ENCODE measurements at places on chromosomes 5 and 9.
A peak's percentile ranks its signal among the peaks of the same experiment; 100 is the strongest.

GRCh38 chr5:111584651-111585050 lies 72.3 kb upstream of the STARD4 start:
- no peak for DNase-seq

DNA sequence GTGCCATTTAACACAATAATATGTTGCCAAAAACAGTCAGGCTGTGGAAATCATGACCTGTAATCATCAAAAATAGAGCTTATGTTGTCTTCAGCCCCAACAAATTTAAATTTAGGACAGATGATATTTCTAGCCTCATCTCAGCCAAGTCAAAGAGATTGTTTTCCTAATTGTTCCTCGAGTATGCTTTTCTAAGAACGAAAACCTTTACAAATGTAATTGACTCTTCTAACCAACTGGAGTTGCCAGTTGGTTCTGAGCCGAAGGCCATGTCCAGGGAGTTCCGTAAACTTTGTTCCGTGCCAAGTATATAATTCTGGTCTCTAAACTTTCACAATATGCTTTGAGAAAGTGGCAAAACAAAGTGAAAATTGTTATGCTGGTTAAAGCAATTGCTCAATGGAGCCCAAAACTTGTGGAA lies 160.8 kb downstream of the CEMIP2 start:
- no peak for DNase-seq

DNA sequence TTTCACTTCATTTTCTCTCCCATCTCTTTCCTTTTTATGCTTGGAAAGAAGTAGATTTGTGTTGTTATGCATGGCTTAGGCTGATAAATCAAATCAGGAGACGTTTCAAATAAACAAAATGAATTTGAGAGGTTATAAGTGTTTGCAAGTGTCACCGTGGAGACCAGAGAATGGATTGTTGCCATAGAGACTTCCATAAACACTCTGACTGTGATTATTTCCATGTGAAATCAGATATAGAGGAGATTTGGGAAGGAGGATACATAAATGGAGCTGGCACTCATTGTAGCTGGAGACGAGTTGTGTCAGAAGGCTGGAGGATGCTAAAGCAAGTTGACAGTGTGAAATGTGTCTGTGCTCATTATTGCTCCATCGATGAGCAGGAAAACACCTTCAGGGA lies 84.2 kb upstream of the PCSK1 start:
- no peak for DNase-seq

GRCh38 chr5:16454686-16455085 lies 10.9 kb downstream of the ZNF622 start:
- DNase-seq = no peak

DNA sequence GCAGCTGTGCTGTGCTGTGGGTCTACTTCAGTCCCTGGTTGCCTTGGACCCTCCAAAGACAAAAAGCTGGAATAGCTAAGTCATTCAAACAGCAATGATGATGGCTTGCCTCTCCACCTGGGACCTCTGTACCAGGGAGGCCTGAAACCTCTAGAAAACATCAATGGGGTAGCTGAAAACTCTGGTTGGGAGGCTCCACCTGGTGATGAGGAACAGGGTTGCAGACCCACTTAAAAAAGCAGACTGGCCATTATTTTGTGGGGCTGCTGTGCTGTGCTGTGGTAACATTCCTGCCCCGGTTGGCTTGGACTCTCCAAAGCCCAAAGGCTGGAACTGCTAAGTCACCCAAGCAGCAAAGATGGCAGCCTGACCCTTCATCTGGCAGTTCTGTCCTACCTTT lies 839.3 kb upstream of the ARRDC3 start:
- DNase-seq = no peak

GRCh38 chr9:34985311-34985899 lies 4.1 kb upstream of the DNAJB5 start:
- no peak for DNase-seq

DNA sequence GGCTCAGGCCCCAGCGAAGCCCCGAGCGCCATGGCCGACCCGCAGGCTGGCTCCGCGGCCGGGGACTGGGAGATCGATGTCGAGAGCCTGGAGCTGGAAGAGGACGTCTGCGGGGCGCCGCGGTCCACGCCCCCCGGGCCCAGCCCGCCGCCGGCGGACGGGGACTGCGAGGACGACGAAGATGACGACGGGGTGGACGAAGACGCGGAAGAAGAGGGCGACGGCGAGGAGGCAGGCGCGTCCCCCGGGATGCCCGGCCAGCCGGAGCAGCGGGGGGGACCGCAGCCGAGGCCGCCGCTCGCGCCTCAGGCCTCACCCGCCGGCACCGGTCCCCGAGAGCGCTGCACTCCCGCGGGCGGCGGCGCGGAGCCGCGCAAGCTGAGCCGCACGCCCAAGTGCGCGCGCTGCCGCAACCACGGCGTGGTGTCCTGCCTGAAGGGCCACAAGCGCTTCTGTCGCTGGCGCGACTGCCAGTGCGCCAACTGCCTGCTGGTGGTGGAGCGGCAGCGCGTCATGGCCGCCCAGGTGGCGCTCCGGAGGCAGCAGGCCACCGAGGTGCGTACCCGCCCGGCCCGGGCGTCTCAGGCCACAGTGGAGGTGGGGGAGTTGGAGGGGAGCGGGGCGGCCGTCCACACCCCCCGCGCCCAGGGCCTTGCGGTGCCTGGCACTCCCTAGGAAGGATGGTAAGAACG lies 1.6 kb downstream of the DMRT2 start:
- DNase-seq = no peak

DNA sequence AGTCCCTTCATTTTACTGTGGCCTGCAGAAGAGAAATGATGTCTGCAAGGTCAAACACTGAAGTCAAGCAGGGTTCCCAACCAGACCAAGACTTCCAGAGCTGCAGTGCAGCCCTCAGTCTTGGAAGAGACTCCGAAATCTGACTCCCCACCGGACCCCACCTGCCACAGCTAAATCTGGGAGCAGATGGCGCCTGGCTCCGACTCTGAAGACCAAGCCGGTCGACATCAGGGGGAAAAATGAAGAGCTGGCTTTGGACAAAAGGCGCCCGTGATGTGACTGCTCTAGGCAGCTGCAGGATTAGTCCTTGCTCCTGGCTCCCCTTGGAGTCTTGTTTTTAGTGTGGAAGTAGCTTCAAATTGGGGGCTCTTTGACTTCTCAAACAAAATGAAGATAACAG lies 72.4 kb upstream of the ZNF622 start:
- DNase-seq = no peak

DNA sequence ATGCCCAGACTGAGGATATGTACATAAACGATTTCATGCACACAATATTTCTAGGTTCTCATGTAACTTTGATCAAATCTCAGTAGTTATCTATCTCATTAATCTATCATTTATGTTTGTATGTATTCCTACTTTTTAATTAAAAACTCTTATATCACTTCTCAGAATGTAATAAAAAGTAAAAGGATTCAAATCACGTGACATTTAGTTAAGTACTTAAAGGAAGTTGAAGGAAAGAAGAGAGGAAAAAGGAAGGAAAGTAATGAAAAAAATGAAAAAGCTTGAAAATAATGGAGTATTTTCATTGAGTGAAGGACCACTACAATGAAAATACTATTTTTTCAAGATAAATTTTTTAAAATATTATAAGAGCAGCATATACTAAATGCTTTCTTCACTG lies 535.3 kb downstream of the PRDM9 start:
- DNase-seq = no peak

GRCh38 chr9:79362100-79363081 lies 209.4 kb upstream of the TLE4 start:
- DNase-seq = peak; percentile 31

GRCh38 chr9:91164724-91165520 lies 196.8 kb downstream of the AUH start:
- DNase-seq = peak; percentile 84

GRCh38 chr5:157085930-157086329 lies 22.9 kb downstream of the HAVCR2 start:
- DNase-seq = no peak

- no peak for DNase-seq
Observed at GRCh38 chr5:173051746-173052145, 4.4 kb upstream of the CREBRF start.

- no peak for DNase-seq
Observed at GRCh38 chr9:69673311-69673640, 1.1 kb upstream of the APBA1 start.

DNA sequence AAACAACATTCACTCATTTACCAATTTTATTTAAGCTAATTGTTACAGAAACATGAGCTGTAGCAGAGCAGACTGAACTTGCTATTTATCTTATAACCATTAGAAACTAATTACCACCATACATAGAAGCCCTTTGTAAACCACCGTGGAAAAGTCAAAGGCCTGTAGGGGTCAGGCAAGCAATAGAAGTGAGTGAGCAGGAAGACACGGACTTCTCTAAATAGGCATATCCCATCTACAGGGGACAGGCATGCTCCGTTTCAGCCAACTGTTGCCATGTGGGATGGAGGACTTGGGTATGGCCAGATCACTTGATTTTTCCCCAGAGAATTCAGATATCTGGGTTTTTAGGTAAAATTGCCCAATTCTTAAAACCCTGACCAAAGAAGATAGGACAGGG lies 44.8 kb downstream of the PRRC1 start:
- DNase-seq = no peak

GRCh38 chr5:52497133-52497693 lies 290.5 kb upstream of the ITGA1 start:
- DNase-seq = no peak

DNA sequence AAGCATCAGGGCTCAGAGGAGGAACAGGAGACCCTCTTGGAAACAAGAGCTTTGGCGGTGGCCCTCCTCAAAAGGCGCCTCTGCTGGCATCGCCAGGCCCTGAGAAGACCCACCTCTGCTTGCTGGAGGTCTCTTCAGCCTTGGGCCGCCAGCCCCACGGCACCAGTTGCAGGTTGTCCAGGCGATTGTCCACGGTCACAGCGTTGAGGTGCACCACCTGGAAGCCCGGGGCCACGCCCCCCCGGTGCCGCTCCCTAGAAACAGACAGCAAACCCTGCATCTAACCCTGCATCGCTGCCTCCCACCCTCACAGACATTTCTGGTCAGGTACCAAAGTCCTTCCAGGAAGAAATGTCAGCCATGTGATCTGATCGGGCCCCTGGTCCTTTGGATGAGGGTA lies 3.5 kb downstream of the ZMYND19 start:
- DNase-seq = no peak

DNA sequence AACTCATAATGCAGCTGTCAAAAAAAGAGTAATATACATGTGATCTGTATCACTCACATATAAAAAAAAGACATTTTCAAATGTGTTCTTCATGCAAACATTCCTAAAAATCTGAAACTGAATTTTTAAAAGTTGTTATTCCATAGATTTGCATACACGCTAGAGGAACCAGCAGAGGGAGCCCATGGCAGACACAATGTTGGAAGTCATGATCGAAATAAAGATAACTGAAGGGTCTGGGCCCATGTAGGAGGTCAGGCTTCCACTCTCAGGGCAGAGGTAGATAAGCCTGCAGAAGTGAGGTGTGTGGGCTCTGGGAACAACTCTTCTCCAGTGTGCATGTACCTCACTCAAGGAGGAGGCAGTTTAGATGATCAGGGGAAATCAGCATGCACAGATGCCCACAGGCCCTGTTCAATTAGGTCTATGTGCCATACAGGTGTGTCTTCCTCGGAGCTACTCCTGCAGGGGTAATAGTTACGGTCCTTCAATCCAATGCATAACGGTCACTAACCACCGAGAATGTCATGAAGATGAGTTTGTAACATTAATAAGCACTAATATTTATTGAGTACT lies 208.6 kb downstream of the EPB41L4A start:
- no peak for DNase-seq

DNA sequence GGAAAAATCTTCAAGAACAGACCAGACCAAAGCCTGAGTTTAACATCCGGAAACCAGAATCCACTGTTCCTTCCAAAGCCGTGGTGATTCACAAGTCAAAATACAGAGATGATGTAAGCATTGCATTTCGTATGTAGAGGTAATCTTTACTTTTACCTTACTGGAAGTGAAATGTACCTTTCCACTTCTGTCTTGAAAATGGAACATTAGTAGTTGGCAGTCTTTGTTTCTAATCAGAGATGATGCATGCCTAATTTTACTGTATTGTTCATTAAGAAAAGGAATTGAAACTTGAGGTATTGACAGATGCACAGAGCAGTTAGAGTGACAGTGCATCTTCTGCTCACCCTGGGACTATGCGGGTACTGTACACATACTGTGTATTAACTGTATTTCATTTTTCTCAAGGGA lies 34.6 kb downstream of the HABP4 start:
- DNase-seq = no peak

- no peak for DNase-seq
Observed at GRCh38 chr9:87533271-87533670, 35.6 kb downstream of the DAPK1 start.
